ENCODE measurements at places on chromosomes 1 and 21.

DNA sequence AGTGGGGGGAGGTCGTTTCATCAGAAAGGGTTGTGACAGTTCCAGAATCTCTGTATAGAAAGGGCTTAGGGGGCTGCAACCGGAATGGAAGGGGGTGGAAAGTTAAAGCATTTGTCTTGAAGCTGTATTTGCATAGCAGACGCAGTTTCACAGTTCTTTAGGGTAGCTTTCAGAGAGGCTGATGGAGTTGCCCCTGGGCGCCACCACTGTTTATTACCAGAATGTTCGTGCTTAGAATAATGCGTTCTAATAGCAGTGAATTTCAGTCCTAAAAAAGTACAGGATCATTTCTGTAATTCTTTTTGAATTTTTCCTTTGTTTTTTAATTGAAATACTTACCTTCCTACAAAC, 1.3 kb downstream of the EXO1 start:
- DNase-seq = no peak

- DNase-seq = no peak
Observed at GRCh38 chr1:182080955-182081582, 19.6 kb upstream of the ZNF648 start.

GRCh38 chr21:37783016-37783415, 133.2 kb downstream of the KCNJ6 start:
- no peak for DNase-seq

DNA sequence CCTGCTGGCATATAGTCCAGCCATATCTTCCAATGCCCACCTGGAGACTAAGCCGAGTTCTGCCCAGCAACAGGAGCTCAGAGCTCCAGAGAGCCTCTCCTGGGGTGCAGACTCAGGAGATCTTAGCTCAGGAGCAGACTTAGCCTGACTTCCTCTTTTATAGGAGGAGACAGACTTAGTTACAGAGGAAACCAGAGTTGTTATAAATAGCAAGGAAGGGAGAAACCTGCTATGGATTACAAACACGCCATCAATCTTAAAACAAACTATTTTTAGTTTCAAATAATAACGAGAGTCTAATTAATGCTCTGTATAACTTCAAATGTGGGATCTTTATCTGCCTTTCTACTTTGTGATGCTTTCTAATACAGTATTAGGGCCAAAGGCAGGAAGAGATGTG, 3.3 kb upstream of the KIF21B start:
- DNase-seq = no peak

DNA sequence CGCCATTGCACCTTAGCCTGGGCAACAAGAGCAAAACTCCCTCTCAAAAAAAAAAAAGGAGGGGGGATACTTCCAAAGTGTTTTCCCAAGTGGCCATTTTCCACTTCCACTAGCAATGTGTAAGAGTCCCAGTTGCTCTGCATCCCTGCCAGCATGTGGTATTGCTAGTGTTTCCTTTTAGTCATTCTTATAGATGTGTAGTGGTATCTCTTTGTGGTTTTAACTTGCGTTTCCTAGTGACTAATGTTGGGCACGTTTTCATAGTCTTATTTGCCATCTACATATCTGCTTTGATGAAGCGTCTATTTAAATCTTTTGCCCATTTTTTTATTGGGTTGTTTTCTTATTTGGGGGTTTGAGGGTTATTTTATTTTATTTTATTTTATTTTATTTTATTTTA, 31.1 kb downstream of the INAVA start:
- no peak for DNase-seq
